ENCODE measurements at places on chromosomes 5 and 9. TPM values are rescaled to one million over a fixed set of nuclear protein-coding genes. Genes with fewer than 3 reads are reported as not detected.
A peak's percentile ranks its signal among the peaks of the same experiment; 100 is the strongest.

DNA sequence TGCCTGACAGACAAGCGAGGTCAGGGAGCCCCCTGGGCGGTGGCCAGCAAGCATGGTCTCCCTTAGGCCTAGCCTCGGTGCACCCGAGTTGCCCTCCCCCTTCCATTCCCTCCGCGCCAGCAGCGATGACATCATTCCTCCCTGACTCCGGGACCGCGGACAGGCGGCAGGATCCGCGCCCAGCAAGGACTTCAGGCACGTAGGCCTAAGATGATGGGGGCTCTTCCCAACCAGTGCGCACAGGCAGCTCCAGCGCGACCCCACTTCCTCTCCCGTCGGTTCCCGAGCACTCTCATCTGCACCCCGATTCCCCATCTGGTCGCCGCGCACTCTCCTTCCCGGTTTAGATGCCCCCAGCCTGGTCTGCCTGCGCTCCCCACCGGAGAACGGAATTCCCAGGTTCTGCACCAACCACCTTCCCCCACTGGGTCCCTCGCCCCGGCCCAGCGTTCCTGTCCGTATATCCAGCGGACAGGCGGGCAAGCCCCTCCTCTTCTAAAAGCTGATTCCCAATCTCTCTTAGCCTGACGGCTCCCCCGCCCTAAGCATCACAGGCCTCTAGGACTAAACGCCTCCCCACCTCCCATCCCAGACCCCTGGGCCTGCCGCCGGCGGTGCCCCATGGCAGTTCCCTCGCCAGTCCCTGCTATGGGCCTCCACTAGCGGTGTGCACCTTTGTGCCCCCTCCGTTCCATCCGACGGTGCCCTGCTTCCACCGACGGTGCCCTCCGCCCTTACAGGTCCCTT, 931 bp downstream of the FAM219A start:
- DNase-seq = peak; percentile 75

- no peak for DNase-seq
Observed at GRCh38 chr5:13378091-13378490, 566.4 kb downstream of the DNAH5 start.

- DNase-seq = no peak
Observed at GRCh38 chr9:110099236-110100095, 108.5 kb downstream of the C9orf152 start.

GRCh38 chr9:135017899-135018298, 69.6 kb upstream of the OLFM1 start:
- no peak for DNase-seq

PCA3 gene
- not detected for total RNA-seq

TBC1D9B gene
- total RNA-seq = 56.1 TPM

GRCh38 chr9:121654499-121655140, 3.2 kb downstream of the DAB2IP start:
- no peak for DNase-seq
